ENCODE measurements at places on chromosomes 4 and X.
A peak's percentile ranks its signal among the peaks of the same experiment; 100 is the strongest.

GRCh38 chr4:148289740-148290139 is 152.5 kb downstream of the NR3C2 start:
- no peak for DNase-seq

DNA sequence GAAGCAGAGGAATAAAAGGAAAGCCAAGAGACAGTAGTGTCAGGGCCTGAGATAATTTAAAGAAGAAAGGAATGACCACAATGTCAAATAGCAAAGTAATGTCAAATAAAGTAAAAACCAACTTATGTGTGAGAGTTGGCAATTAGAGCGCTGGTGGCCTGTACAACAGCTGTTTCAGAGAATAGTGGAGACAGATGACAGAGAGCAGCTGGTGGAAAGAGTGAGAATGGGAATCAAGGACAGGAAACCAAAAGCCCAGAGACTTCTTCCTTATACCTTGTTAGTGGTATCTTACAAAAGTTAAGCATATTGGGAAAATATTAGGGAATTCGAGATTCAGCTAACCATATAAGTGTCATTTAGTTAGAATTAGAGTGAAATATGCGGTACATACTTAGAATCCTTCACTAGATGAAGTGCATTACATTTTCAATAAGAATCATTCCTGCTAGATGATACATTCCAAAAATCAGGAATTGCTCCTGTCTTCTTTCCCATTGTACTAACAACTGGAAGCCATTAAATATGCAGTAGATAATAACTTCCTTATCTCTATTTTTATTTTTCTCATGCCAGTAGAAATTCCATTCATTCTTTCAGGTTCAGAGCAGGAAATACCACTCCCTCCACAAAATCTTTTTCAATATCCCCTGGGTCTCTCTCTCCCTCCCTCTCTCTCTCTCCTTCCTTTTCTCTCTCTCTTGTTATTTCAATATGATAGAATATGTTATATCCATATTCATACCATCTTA is 525.4 kb downstream of the CENPC start:
- DNase-seq = no peak

DNA sequence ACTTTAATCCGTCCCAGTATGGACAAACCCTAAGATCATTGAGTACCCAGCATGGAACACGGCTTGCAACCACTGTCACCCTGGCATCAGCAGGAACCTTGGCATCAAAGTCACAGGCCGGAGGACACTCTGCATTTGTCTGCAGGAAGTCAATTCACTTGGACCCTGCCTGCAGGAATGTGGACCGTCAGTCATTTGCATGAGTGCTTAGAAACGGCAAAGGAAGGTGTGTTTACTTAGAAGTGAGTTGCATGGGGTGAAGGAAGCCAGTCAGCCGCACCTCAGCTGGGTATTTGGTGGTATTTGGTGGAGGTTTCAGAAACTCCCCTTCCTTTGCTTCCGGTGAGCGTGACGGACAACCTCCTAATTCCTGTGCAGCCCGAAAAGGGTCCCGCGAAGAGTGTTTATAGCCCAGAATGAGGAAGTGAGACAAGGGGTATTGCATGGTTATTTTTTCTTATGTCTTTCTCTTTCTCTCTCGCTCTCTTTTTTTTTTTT is 15.5 kb downstream of the P2RY8 start:
- DNase-seq = peak; percentile 81

GRCh38 chrX:109782994-109783700 is 50.1 kb upstream of the ACSL4 start:
- DNase-seq = no peak

GRCh38 chr4:97013711-97014110 is 1129.6 kb downstream of the STPG2 start:
- DNase-seq = no peak

DNA sequence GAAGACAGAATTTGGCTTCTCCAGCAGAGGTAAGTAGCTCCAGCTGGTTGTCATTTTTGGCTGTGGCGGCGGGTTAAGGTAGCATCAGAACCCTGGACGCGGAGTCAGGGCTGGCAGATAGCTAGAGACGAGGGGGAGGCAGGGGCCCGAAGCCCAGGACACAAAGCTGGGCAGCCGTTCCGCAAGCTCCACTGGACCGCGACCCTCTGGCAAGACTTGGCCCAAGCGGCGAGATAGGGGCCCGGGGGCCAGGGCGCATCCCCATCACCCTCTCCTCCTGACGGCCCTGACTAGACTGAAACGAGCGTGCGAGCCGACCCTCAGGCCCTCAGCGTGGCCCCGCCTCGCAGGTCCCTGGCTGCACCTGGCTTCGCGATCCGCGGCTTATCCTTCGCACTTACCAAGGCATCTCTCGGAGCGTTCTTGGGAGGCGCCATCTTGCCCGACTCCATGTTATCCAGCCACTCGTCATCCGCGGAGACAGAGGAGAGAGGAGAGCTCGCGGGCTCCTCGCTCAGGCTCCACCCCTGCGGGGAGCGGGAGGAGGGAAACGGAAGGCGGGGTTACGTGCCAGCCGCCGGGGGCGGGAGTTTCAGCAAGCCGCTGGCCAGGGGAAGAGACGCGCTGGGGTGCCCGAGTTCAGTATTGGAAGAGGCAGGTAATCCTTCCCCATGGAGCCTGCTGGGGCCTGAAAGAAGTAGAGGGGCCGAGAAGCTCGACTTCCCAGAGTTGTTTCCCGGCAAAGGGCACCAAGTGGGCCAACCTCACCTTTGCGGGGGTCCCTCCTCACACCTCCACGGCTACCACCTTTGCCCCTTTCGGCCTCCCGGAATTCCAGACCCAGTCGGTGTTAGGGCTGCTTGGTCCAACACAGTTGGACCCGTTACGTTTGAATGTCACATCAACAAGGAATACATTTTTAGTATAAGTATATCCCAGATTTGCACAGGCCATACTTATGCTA is at the start of gene TAF9B:
TAF9B (minus strand) TSS at position 491 of the 964 bp plus-strand sequence; CDS start at position 452, 39 bp downstream.
- DNase-seq = peak; percentile 87

GRCh38 chrX:2592279-2592678 is 91.5 kb upstream of the DHRSX start:
- no peak for DNase-seq

DNA sequence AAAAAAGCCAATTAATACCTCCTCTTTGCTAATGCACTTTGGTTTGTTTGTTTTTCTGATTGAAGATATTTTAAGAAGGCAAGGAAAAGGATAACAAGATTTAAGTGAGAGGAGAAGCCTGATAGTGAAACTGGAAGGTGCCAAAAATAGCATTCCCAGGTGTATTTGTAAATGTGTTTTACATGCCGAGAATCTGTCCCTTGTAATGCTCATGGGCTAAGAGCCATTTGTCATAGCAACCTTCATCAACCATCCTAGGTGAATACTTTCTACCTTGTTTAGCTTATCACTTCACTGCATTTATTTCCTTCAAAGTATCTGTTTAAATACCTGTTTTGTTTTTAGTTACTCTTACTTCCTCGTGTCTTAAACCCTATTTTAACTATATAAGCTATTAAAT is 127.8 kb downstream of the KCTD8 start:
- no peak for DNase-seq

GRCh38 chr4:150323406-150324325 is 245.4 kb downstream of the DCLK2 start:
- no peak for DNase-seq

- DNase-seq = no peak
Measured at GRCh38 chrX:100070334-100070849, 339.7 kb downstream of the PCDH19 start.

- DNase-seq = no peak
Measured at GRCh38 chr4:183601381-183601780, 57.6 kb downstream of the RWDD4 start.

DNA sequence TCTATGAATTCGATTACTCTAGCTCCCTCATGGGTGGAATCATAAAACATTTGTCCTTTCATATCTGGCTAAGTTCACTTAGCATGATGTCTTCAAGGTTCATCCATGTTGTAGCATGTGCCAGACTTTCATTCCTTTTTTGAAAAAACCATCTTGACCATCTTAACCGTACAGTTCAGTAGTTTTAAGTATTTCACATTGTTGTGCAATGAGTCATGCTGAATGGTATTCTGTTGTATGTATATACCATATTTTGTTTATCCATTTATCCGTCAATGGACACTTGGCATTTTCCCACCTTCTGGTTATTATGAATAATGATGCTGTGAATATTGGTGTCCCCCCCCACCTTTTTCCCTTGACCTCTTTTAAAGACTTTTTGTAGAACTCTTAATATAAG is 72.4 kb upstream of the TLR2 start:
- no peak for DNase-seq

DNA sequence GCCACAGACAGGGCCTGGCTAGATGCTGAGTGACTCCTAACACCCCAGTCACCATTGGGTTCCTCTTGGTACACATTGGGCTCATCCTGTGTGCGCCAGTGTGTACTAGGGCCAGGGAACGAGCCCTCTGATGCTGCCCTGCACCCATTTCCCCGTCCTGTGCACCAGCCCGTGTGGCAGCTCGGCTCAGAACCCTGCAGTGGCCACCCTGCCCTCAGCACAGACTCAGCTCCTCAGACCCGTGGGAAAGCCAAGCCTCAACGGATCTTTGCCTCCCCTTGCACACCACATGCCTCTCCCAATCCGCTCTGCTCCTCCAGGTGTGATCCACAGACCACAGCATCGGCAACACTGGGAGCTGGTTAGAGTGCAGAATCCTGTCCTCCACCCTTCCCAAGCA is 38.6 kb downstream of the EVC start:
- no peak for DNase-seq

DNA sequence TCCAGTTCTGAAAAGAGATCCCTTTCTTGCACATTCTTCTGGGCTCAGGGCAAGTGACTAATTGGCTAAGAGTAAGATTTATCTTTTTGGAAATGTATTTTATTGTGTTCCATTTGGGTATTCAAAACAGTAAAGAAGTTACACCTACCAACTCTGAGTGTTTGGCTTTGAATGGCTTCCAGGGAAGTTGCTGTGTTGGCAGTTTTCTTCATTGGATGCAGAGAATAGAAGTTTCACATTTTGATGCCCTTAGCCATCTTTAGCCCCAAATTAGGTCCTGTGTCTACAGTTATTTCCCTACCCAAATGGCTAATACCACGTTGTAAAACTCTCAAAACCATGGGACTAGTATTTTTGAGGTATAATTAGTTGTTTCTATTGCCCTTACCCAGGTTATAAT is 29.7 kb upstream of the MORC4 start:
- no peak for DNase-seq

GRCh38 chr4:69649629-69650028 is 3.4 kb downstream of the UGT2A1 start:
- no peak for DNase-seq

GRCh38 chr4:120281581-120281980 is 214.9 kb upstream of the MAD2L1 start:
- no peak for DNase-seq

GRCh38 chr4:38136604-38137003 is 176.4 kb downstream of the PTTG2 start:
- no peak for DNase-seq

- DNase-seq = no peak
Measured at GRCh38 chr4:81399306-81400086, 72.2 kb downstream of the RASGEF1B start.

All from CD4-positive, alpha-beta T cell treated with Interleukin-4 for 1 hour (primary cell).